HTR-8/SVneo (cell line): ENCODE measurements at places on chromosomes 1 and 21.

GRCh38 chr21:42079939-42080787 is 9.0 kb downstream of the UMODL1 start:
- DNase-seq: no peak

DNA sequence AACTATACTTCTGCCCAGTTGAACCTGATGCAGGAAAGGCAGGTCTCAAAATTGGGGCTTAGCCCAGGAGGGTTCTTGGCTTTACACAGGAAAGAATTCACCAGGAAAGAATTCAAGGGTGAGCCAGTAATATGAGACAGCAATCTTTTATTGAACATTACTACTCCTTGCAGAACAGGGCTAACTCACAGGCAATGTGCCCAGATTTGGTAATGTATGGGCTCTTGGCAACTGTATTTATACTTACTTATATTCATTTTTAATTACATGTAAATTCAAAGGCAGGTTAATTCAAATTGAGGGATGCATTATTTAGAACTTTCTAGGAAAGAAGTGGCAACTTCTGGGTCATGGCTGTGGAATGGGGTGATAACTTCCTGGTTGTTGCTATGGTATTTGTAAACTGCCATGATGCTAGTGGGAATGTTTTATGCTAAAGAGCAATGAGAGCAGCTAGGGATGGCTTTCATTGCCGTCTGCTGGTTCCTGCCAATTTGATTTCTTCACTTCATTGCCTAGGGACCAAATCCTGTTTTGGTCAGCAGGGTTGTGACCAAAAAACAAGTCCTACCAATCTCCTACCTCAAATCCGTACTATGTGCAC is 107.5 kb downstream of the CHRM3 start:
- DNase-seq: no peak

DNA sequence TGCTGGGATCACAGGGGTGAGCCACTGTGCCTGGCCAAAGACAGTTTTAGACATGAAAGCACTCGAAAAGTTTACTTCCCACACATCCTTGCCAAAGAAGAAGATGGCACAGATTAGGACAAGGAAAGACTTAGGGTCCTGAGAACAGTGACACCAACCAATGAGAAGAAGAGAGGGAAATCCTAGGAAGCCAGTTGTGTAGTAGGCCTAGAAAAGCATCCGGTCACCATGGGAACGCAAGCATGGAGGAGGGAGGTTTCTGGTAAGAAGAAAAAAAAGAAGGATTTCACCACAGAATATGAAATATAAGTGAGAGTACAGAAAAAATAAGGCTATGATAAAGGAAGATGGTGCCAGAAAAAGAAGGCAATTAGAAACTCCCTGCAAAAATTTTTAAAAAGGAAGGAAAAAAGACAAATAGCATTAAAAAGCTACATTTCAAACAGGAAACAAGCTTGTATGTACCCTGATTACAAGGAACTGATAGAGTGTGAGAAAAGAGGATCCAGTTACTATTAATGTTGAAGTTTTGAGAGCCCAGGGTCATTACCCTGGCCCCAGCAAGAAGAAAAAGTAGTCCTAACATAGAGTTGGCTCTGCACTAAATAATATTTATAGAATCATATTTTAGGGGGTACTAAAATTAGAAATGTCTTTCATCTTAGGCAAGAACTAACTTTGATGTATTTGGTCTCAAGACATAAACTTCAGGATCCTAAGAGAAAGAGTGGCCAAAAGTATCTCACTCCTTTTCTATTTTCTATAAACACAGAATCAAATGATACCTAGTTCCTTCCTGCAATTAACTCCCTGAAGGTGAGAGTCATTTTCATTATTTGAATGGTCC is 16.1 kb downstream of the DIPK1A start:
- no peak for DNase-seq

DNA sequence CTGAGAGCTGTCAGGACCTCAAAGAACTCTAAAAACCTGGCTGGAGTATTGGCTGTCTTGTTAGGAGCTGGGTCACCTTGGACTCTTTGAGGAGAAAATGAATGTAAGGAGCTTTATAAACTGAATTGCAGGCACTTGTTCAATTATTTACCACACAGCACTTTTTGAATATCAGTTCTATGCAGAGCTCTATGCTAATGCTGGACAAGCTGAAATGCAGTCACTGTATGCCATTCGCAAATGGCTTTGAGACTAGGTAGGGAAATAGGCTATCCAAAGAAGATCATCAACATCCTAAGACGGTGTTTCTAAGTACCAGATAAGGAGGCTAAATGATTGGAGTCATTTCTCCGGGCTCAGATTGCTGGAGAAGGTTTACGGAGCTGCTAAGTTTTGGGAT is 333.5 kb downstream of the SIPA1L2 start:
- no peak for DNase-seq

GRCh38 chr1:191134796-191135195 is 657.1 kb upstream of the BRINP3 start:
- DNase-seq: no peak
